T-helper 1 cell treated with Interleukin-12 subunit alpha and Interleukin-12 subunit beta and Interleukin-4 antibody, amounts not matched to agents 30 ng/mL and 1 ng/mL, for 36 hours (primary cell): ENCODE measurements at places on chromosomes 4 and X. TPM values are rescaled to one million over a fixed set of nuclear protein-coding genes. Genes with fewer than 3 reads are reported as not detected.

PLK4 gene
- total RNA-seq: 38.1 and 40.1 TPM in 2 replicates

CAPN6 gene
- not detected in 2 replicates for total RNA-seq

MAGEC2 gene
- total RNA-seq: not detected in 2 replicates

ARHGEF6 gene
- total RNA-seq: 97.4 and 97.9 TPM in 2 replicates

MAGEA6 gene
- total RNA-seq: not detected in 2 replicates

SERTM2 gene
- total RNA-seq: not detected in 2 replicates

NPY5R gene
- total RNA-seq: not detected in 2 replicates

TNIP3 gene
- 3.0 and 3.4 TPM in 2 replicates for total RNA-seq

DDX53 gene
- total RNA-seq: not detected in 2 replicates

XAGE2 gene
- not detected in 2 replicates for total RNA-seq

FSTL5 gene
- not detected in 2 replicates for total RNA-seq

SLITRK4 gene
- total RNA-seq: not detected in 2 replicates

PFKFB1 gene
- 0.15 and 0.56 TPM in 2 replicates for total RNA-seq
